ENCODE measurements at places on chromosomes 7 and 10.

DNA sequence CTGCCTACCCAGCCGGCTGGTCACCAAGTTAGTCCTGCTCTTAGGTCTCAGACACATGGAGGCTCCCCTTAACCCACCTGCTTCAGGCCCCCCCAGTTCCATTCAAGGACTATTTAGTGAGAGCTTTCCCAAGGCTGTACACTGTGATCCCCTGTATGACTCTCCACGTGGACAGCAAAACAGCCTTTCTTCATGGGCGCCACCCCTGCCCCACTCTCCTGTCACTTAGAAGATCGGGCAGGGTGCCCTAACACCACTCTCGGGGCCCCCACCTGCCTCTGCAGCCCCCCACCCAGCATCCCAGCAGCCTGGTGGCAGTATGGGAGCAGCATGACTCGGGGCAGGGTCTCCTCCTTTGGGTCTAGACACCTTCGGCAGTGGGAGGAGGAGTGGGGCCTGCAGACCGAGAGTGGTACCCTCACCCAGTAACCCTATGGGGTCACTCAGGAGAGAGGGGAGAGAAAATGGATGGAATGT is 116.6 kb downstream of the PTPN20 start:
- DNase-seq, result no peak

DNA sequence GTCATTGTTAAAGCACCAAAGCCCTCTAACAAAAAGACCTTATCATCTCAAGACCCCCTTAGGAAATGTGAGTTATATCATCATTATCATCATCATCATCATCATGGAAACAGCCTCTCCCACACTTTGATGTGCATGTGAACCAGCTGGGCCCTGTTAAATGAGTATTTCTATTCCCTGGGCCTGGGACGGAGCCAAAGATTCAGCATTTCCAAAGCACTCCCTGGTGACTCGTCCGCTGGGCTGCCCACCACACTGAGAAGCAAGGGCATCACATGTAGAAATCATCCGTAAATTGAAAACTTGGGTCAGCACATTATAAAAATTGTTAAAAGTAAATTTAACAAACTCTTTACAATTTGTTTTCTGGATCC is 88.6 kb downstream of the PTPRN2 start:
- no peak for DNase-seq

- DNase-seq, result no peak
Observed at GRCh38 chr7:153808117-153808516, 244.1 kb upstream of the DPP6 start.

GRCh38 chr7:68524126-68524525 is 1074.1 kb upstream of the AUTS2 start:
- DNase-seq, result no peak

GRCh38 chr10:123389520-123389919 is 235.3 kb downstream of the BUB3 start:
- no peak for DNase-seq
